Activated T-helper 1 cell treated with anti-CD3 and anti-CD28 coated beads, Interleukin-2, amount 50 U/mL, for 16 hours (primary cell): ENCODE measurements at places on chromosomes 1 and 21.
A peak's percentile ranks its signal among the peaks of the same experiment; 100 is the strongest.

DNA sequence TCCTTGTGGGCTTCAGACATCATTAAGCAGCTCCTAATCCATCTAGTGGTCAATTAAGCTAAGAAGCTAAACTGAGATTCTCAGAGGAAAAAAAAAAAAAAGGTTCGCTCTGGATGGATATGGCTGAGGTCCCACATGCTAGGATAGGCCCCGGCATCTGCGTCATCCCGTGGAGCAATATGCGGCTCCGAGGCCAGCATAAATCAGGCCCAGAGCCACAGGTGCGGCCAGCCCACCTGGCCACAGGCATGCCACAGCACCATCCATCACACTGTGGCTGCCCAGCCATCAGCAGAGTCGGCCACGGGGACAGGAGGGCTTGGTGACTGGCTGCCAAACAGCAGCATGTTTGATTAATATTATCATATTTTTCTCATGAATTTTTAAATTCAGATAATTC is 106.9 kb upstream of the TIAM1 start:
- DNase-seq, result no peak

DNA sequence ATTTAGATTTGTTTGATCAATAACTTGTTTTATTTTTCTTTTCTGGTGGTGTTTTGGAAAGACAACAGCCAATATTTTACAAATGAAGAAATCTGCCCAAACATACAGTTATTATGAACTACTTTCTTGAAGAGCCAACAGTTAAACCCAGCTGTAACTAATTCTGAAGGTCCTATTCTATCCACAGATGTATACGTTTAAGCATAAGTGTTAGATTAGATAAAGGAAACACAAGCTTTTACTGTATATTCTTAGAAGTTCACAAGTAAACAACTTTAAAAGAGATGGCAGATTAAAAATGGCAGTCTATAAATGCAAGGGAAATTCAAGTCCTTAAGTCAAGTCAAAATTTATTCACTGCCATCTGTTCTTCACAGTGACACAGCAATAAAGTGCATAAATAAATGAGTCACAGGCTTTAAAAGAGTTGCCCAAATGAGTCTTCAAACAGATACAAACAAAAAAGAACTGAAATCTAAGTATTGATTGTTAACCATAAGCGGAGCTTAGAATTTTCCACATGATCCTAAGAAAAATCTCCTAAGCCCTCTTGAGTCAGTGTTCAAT is 49.9 kb upstream of the KCNH1 start:
- no peak for DNase-seq

DNA sequence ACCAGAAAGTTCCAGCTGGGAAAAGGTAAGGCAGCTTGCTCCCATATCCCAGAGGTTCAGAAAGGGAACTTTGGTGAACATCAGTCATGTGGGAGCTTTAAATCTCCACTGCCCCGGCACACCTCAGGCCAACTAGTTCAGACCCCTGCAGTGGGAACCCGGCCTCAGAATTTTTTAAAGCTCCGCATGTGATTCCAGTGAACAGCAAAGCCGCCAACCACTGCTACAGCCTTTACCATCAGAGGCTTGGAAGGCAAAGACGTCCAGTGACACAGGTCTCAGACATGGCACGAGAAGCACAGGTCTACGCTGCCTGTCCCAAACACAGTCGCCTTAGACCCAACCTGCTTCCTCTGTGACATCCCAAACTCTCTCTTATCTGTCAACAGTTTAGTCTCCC is 31.0 kb downstream of the SETD4 start:
- no peak for DNase-seq

DNA sequence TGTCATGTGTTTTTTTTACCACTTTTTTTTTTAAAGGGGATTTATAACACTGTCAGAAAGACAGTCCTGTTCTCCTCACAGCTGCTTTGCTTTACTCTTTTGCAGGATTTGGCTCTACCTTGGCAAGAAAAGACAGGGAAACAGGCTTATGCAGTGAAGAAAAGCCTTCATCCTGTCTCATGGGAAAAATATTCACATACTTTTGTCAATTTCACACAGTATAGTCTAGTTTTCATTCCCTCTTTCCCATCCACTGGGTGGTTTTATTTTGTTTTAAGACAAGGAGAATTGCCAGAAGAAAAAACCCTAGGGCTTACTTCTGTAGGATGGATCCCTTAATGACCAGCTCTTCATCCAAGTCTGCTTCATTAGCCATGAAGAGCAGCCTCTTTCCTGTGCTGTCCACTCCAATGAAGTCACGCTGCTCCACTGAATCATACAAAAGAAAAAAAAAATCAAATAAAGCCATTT is 60.0 kb downstream of the EIF2B3 start:
- no peak for DNase-seq

DNA sequence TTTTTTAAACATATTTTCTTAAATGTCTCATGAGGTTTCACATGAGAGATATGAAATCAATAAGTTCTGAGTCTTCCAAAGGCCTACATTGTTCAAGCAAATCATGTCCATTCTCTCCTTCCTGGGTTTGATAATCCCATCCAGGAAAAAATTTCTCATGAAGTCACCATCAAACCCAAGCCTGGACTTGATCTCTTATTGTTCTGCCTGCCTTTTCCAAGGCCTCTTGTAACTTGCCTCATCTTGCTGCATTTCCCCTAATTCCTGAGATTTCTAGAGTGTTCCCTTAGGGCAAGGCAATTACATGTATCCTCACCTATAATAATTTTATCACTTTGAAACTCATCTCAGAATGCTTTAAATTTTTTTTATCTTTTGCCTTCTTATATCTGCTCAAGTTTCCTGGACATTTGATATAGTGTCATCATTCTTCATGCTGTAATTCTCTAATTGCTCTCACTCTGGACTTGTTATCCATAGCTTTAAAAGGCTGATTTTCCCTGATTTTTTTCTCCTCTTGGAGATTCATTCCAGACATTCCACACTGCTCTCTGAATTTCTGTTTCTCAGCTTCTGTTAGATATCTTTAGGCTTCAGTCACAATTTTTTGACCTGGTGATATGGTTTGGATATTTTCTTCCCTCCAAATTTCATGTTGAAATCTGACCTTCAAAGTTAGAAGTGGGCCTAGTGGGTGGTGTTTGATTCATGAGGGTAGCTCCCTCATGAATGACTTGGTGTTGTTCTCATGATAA is 126.4 kb downstream of the LRRC7 start:
- no peak for DNase-seq

DNA sequence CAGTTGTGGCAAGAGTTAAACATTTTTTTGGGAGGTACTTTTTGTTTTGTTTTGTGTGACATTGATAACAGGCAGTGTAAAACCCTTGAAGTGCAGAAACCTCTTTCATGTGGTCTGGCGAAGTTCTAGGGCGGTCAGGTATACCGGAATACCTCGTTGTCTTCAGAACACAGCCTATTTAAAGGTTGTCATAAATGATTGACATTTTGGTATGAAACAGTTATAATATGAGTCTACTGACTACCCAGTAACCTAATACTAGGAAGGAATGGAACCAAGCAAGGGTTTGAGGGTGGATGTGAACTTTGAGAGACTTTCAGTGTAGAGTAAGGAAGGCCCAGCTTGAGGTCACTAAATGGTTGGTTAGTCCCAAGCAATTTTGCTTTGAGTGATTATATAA is 40.5 kb downstream of the PATJ start:
- peak; percentile 24 for DNase-seq

GRCh38 chr1:89999208-89999607 is 4.3 kb downstream of the ZNF326 start:
- no peak for DNase-seq

- no peak for DNase-seq
These were observed 10.8 kb downstream of the ETS2 start for GRCh38 chr21:38816400-38816977.

DNA sequence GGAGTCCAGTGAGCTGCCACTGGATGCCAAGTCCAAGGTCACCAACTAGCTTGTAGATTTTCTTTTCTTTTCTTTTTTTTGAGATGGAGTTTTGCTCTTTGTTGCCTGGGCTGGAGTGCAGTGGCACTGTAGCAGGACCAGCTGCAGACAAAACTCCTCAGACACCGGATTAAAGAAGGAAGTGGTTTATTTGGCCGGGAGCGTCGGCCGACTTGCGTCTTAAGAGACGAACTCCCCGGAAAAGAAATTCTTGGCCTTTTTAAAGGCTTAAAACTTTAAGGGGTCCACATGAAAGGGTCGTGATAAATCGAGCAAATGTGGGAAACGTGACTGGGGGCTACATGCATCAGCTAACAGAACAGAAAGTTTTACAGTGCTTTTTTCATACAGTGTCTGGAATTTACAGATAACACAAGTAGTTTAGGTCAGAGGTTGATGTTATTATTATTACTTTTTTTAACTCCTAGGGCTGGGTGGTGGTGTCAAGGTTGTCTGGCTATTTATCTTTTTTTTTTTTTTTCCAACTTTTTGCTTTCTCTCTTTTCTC is 36.4 kb upstream of the CFAP126 start:
- DNase-seq, result no peak

GRCh38 chr1:155016231-155016831 is 13.7 kb downstream of the ZBTB7B start:
- DNase-seq, result no peak

GRCh38 chr1:224302947-224303346 is 27.0 kb downstream of the NVL start:
- no peak for DNase-seq

DNA sequence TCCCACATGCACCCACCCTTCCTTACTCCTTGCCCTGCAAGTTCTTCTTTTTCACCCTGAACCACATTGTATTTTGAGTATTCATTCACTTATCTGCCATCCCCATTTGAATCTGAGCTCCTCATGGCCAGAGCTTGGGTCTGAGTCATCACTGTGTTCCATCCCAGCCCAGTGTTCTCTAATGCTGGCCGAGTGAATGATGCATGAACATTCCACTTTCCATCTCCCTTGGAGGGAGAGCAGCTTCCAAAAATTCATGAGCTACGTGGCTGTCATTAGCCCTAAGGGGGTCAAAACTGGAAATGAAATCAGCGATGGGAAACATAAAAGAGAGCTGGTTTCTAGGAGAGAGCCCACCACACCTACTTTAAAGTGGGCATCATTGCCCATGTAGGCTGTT is 187.0 kb upstream of the USP24 start:
- DNase-seq, result no peak

GRCh38 chr1:84436876-84437655 is 38.8 kb downstream of the DNASE2B start:
- no peak for DNase-seq

DNA sequence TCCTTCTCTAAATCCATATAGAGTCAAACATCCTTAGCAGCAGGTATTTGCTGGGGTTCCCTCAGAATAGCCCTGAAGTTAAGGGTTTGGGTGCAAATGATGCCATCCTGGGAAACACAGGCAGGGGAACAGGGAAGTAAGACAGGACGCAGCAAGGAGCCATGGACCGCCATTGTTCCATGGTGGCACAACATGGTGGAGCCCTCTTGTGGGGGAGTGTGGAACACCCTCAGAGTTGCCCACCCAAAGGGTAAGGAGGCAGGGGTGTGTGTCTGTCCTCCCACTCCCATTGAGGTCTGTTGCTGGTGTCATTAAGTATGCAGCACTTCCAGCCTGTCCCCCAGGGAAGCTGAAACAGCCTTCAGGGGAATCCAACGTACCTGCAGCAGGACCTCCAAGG is 20.4 kb upstream of the RCAN1 start:
- DNase-seq, result no peak

DNA sequence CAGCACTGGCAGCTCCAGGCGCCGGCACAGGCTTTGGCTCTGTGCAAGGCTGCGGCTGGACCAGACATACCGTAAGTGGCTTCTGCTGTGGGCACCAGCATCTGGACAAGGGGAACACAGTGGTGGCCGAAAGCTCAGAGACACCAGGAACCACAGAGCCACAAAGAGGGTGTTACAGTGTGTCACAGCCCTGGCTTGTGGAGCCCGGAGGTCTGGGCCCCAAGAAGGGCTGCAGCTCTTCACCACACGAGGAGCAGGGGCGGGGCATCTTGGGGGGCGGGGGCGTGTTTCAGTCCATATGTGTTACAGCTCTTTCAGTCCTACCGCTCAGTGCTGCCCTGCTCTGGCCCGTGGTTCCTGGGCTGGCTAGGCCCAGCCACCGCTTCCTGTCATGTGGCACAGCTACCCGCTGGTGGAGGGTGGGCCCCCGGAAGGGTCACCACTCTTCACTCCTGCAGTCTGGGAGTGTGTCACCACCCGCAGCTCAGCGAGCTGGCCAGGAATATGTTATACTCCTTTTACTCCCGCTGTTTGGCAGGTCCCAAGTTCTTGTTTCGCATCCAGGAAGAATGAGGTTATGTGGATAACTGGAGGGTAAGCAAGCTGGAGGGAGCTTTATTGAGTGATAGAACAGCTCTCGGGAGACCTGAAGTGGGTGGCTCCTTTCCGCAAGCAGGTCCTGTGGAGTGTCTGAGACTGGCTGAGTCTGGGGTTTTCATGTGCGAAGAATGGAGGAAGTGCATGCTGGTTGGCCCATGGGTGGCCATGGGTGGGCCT is 3.3 kb upstream of the LSM10 start:
- DNase-seq, result no peak

- DNase-seq, result no peak
These were observed 60.6 kb upstream of the LAMC2 start for GRCh38 chr1:183125279-183125999.

DNA sequence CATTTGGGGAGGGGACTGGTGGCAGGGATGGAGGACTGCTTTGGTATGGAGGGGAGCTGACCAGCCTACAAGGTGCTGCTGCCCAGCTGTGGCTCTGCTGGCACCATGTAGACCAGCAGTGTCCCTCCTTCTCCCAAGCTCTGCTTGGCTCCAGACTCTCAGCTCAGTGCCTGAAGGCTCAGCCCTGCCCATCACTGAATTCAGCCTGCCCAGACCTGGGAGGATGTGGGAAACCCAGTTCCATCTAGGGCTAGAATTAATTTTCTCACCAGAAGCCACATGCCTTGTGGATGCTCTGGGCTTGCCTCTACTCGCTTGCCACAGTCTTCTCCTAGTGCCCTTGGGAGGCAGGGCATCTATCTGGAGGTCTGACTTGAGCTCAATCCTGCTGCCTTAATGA is 195.0 kb upstream of the EDN2 start:
- no peak for DNase-seq

- no peak for DNase-seq
These were observed 75.1 kb downstream of the CNST start for GRCh38 chr1:246641394-246641793.

DNA sequence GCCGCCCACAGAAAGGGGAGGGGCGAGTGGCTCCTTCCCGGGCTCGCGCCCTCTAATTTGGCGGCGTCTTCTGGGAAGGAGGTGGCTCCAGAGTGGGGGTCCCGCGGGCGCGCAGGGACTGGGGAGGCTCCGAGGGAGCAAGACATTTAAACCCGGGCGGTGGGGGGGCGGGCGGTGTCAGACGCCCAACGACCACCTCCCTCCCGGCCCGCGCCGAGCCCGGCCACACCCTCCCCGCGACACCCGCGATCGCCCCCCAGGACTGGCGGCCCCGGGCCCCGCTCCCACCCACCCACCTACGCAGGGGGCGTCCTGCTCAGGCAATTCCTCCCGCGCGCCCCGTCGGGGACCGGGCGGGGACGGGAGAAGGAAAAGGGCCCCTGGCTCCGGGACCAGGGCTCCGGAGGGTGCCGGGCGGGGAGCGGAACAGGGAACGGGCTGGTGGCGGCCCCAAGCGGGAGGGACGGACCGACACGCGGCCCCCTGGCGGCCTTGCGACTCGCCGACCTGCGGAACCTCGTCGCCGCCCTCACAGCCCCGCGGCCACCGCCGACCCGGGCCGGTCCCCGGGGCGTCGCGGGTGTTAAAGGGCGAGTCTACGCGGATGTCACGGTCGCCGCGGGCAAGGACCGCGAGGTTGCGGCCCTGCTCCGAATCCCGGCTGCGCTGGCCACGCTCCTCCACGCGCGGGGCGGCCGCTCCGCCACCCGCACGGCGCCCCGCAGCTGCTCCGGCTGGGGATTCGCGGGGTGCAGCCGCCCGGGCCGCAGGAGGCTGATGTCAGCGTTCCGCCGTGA is 94.0 kb upstream of the FMN2 start:
- no peak for DNase-seq
